EL (cell line): ENCODE measurements at places on chromosomes 3 and 15.

DNA sequence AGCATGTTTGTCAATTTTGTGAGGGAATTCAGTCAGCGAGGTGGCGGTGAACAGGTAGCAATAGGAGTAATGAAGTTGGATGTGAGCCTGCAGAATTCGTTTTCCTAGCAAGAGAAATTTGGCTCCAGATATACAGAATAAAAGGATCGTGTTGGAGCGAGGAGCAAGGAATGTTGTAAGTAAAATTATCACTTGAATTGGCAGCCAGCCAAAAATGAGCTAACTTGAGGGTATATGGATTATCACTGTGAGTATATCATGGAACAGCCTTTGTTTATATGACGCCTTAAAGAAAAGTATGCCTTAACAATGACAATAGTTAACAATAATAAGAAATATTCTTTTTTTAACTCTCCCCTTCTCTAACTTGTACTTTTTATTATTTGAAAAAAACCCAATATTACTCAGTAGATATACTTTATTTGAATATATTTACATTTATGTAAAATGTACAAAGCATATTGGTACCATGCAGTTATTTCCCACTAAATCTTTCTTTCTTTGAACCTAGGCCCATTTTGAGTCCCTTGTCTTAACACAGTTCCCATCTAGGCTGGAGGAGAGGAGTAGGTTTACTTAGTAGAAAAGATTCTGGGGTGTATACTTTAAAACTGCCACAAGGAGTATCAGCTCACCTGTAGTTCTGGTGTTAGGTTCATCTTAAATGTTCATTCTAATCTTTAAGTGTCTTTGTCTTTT, 29.3 kb downstream of the EPHA6 start:
- no peak for DNase-seq

DNA sequence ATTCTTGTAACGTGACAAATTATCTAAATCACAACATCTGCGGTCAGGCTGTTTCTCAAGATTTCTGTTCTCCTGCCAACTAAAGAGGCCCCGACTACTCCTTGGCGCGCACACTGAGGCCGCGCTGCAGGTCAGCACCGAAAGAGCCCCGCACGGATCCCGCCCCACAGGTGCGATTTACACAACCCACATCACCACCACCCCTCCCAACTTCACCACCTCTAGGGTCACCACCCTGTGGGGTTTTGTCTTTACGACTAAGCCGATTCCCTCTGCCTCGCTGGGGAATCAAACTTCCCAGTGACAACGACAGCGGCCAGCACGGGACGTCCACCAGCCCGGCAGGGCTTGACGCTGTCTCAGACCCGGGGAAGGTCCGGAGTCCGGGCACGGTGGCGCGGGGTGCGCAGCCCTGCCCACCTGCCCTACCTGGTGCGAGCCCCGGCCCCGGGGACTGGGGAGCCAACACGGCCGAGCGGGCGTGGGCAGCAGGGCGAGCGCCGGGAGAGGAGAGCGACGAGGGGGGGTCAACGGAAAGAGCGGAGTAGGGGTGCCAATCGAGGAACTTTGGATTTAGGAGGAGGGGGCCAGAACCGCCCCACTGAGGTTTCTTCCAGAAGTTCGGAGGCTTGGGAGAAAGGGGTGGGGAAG, 764 bp downstream of the UACA start:
- peak; percentile 82 for DNase-seq

- DNase-seq = no peak
Observed at GRCh38 chr3:41115069-41115468, 84.2 kb upstream of the CTNNB1 start.

DNA sequence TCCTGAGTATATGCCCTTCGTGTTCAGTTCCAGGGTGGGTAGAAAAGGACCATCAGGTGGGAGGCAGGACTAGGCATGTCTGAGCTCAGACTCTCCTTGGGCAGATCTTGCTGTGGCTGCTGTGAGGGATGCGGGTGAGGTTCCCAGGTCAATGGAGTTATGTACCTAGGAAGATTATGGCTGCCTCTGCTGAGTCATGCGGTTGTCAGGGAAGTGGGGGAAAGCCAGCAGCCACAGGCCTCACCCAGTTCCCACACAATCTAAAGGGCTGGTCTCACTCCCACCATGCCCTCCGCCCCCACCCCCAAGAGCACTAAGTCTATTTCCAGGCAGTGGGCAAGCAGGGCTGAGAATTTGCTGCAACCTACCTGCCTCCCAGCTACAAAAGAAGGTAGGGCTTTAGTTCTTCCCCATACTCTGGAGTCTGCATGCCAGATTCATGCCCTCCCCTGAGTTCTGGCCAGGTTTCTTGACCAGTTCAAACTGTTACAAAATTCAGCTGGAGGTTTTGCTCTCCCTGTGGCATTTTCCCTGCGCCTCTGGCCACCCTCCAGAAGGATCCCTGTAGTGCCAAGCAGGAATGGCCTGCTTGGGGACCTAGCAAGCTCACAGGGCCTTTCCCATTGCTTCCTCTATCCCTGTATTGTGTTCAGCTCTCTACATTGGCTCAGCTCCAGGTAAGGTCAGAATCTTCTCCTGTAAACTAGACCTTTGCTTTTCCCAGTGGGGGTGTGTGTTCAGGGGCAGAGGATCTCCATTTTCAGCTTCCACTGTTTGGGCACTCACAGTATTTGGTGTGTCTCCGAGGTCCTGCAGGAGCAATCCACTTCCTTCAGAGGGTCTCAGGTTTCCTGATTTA, 12.7 kb upstream of the TMCO5A start:
- peak; percentile 17 for DNase-seq

GRCh38 chr3:186640473-186640818, 247 bp downstream of the FETUB start:
- DNase-seq = peak; percentile 63

DNA sequence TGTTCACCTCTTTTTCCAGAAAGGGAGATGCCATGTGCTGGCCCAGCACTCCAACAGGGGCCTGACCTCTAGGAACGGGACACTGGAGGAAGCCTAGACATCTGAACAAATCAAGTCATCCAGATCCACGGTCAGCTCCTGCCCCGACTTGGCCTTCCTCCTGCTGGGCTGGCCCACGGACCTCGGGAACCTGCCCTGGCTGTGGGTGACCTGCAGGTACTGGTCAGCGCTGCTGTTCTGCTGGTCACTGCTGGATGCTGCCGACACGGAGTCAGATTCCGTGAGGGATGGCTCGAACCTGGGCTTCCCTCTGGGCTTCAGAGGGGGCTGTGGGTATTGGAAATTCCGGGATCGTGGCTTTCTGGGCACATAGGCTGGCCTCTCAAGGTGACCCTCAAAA, 8.4 kb upstream of the STARD5 start:
- no peak for DNase-seq

DNA sequence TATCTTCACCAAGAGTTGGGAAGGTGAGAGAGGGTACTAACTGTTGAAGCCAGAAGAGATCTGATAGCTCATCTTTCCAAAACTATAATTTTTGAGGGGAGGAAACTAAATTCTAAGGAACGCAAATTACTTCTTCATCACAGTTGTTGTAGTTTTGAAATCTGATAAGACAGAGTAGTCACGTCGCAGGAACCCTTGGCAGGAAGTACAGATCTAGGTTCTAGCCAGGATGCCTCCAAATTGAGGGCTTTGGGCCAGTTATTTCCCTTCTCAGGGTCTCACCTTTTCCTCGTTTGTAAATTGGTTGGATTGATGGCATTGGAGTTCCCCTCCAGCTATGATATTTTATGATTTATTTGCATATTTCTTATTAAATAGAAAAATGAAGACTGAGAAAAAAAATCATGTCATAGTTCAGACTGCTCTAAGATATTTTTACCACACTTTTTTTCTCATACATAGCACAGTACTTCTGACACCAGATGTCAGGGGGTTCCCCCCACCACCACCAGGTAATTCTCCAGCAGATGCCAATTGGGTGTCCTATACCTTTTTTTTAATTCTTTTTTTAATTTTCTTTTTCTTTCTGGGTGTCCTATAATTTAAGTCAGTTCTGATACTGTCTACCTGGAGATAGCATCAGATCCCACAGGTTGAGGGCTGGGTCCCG, 32.3 kb upstream of the APH1B start:
- no peak for DNase-seq

DNA sequence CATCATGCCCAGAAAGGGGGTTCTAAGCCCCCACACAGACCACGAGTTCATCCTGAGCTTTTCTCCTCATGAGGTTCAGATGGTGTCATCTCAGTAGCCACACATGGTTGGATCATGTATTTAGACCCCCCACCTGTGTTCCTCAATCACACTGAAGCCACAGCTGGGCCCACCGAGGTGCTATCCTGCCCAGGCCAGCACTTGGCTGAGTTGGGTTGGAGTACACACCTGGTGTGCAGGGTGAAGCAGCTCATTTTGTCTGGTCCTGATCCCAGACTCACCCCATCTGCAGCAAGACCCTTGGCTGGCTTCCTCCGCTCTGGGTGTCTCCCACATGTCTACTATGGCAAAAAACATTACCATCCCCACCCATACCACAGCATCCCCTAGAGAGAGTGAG, 41.9 kb downstream of the ACAA1 start:
- no peak for DNase-seq

- no peak for DNase-seq
Observed at GRCh38 chr15:58595516-58596263, 153.8 kb downstream of the ADAM10 start.

- no peak for DNase-seq
Observed at GRCh38 chr3:152127058-152127457, 141.7 kb upstream of the MBNL1 start.

DNA sequence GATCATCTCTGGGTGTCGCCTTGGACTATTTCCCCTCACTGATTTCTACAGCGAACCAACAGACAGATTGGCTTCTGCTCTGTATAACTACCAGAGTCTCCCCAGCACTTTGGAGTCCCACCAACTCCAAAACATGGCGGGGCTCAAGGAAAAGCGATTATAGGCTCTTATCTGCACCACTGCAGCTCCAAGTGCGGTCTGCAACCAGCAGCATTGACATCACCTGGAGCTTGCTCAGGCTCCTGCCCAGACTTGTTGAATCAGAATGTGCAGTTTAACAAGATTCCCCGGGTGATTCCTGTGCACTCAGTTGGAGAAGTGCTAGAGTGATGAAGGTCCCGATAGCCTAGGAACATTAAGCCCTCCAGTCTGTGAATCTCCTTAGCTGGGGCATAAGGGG, 9.0 kb downstream of the CCK start:
- DNase-seq = no peak

DNA sequence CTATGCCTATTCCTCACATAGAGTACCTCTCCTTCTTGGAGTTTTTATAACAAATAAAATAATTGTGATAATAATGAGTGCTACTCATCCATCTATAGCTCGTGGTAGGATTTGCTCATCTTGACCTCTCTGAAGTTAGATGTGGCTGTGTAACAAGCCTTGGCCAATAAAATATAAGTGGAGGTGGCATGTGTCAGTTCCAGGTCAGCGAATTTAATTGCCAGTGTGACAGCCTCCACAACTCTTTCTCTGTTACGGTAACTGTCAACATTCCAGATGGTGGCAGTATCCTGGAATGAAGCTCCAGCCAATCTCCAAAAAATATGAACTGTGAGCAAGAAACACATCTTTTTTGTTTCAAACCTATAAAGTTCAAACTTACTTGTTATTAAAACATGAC, 13.8 kb downstream of the CLRN1 start:
- no peak for DNase-seq

DNA sequence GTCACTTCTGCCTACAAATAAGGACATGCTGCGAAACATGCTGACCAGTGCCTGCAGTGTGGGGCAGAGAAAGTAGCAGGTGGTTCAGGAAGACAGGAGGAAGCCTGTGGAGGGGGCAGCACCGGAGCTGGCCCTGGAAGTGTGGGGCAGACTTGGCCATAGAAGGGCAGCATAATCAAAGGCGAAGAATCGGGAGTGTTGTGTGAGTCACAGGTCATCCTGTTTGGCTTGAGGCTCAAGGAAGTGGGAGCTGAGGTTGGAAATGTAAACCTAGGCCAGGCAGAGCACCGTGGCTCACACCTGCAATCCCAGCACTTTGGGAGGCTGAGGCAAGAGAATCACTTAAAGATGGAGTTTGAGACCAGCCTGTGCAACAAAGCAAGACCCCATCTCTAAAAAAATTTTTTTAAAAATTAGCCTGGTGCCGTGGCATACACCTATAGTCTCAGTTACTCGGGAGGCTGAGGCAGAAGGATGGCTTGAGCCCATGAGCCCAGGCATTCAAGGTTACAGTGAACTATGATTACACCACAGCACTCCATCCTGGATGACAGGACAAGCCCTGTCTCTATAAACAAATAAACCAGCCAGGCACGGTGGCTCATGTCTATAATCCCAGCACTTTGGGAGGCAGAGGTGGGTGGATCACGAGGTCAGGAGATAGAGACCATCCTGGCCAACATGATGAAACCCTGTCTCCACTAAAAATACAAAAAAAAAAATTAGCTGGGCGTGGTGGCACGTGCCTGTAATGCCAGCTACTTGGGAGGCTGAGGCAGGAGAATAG, 54.0 kb downstream of the FAM43A start:
- peak; percentile 20 for DNase-seq

DNA sequence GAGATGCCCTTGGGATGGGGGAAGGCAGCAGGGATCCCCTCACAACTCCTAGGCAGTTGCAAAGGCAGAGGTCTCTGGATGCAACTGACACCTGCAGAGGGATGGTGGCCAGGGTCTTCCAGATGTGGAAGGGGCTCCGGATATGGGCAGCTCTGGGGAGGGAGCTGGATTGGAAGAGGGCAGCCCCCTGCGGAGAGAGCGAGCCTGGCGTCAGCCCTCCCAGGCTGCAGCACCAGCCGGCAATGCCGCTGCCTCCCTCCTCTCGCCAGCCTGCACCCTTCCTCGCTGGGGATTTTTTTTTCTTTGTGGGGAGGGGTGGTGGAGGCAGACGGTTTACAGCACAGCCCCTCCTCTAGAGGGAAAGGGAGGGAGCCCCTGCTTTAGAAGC, 1.6 kb downstream of the INSYN1 start:
- no peak for DNase-seq

- DNase-seq = no peak
Observed at GRCh38 chr3:155154255-155154654, 74.1 kb downstream of the MME start.

DNA sequence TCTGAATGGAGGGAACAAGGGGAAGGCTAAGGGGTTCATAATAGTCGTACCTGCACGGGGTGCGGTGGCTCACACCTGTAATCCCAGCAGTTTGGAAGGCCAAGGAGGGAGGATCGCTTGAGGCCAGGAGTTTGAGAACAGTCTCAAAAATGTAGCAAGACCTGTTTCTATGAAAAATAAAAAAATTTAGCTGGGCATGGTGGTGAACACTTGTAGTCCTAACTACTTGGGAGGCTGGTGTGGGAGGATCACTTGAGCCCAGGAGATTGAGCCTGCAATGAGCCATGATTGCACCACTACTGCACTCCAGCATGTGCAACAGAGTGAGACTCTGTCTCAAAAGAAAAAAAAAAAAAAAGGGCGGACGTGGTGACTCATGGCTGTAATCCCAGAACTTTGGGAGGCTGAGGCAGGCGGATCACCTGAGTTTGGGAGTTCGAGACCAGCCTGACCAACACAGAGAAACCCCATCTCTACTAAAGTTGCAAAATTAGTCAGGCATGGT, 17.9 kb upstream of the HDAC11 start:
- no peak for DNase-seq

- peak; percentile 38 for DNase-seq
Observed at GRCh38 chr15:30062881-30063280, 19.9 kb upstream of the GOLGA8J start.
